ENCODE measurements at places on chromosomes 3 and 15.

GRCh38 chr15:75069301-75069925 is 46.0 kb downstream of the PPCDC start:
- DNase-seq = no peak

GRCh38 chr15:68415061-68415460 is 16.9 kb downstream of the ITGA11 start:
- DNase-seq = no peak

GRCh38 chr3:11464356-11464755 is 179.4 kb downstream of the VGLL4 start:
- no peak for DNase-seq

- no peak for DNase-seq
These were observed 58.8 kb upstream of the ARL6 start for GRCh38 chr3:97705764-97706163.

- no peak for DNase-seq
These were observed 49.2 kb upstream of the CTDSPL start for GRCh38 chr3:37812499-37812896.

GRCh38 chr3:194282436-194283122 is 68.5 kb downstream of the CPN2 start:
- no peak for DNase-seq
